SW 1271 (cell line): ENCODE measurements at places on chromosomes 16 and 17.
A peak's percentile ranks its signal among the peaks of the same experiment; 100 is the strongest.

DNA sequence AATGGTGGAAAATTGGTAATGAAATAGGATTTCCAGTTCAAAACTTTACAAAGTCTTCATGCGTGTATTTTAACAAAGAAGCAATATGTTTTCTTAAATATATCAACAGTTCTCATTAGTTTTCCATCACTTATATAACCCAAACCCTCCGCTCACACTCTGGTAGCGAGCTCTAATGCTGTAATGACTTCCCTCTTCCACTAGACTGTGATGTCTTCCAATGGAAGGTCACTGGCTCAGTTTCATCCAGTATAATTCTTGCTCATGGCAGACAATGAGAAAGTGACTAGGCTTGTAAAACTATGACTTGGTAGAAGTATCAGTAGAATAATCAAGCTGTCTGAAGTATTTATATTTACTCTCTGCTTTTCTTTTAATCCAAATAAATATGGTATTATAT is 32.8 kb downstream of the NETO2 start:
- no peak for DNase-seq

DNA sequence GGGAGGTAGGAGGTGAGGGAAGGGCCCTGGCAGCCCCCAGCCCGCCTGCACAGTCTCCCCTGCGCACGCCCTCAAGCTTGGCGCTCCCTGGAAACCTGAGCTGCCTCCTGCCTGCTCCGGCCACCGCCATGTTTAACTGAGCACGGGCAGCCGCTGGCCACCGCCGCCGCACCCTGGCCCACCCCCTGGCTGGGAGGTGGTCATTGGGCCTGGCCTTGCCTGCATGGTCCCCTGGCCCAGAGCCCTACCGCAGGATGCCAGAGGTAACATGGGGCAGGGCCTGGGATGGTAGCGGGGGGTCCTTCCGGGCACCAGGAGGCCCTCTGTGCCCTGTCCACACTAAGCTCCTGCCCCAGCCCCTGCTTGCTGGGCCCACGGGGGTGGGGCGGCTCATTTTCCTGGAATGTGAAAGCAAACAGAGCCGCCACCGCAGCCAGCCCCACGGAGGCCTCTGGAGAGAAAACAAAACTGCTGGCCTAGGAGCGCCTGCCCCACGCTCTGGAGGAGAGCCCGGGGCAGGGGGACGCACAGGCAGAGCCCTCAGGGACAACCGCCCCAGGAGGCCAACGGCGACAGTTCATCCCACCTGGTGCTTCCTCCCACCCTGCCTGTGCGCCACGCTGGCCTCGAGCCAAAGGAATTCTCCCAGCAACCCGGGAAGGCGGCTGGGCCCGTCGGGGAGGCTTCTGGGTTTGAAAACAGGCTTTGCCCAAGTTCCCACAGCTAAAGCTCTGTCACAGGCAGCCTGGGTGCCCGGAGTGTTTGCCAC is 8.9 kb downstream of the NHERF2 start:
- DNase-seq: no peak

DNA sequence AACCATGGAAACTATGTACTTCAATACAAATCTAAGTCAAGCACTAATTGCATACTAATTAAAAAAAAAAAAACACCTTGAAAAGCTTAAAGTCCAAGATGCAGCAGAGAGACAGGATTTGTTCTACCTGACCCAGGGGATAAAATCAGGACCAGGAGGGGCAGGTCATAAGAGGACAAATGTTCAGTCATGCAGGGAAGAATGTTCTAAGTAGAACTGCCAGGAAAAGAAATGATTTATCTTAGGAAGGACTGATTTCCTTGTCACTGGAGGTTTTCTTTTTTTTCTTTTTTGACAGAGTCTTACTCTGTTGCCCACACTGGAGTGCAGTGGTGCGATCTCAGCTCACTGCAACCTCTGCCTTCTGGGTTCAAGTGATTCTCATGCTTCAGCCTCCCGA is 9.1 kb upstream of the GHDC start:
- no peak for DNase-seq

- no peak for DNase-seq
Measured at GRCh38 chr16:66434619-66435430, 7.7 kb downstream of the BEAN1 start.

DNA sequence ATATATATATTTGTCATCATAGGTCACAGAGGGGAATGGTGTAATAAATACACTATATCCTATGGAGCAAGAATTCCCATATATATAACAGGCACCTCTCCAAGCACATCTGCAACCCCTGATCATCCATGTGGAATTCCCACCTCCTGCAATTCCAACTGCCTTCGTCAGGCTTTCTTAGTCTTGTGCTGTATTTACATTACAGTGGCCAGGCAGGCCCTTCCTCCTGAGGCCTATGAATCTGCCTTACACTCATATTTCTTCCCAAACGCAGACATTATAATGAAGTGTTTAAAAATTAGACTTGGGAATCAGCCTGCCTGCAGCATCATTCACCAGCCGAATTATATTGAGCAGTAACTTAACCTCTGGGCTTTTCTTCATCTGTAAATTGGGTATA is 19.3 kb upstream of the DNAH9 start:
- DNase-seq: no peak

GRCh38 chr17:13099089-13099735 is 81.4 kb upstream of the ELAC2 start:
- DNase-seq: no peak

DNA sequence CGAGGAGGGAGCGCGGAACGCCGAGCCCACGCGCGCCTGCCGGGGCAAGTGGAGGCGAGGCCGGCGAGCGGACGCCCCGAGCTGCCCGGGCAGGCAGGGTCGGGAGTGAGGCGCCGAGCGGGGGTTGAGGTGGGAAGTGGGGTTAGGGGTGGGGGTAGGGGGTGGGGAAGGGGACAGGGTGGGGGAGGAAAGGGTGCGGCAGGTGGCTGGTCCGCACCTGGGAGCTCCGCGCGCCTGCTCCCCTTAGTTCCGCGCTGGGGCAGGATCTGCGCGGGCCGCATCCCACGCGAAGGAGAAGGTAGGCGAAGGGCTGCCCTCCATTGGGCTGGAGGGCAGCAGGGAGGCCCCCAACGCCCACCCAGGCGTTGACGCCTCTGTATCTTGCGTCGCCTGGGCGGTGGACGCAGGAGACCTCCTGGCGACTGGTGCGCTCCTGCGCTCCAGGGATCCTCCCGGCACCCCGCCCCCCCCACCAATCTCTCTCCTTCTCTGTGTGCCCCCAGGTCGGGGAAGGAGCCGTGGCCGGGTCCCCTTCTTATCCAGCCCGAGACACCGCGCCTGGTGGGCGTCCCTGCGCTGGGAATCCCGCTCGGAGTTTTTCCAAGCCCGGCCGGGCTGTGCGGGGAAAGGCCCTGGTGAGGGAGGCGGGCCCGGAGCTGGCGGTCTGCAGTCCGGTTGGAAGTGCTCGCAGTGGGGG is 51.3 kb upstream of the AMZ2 start:
- DNase-seq: no peak

GRCh38 chr17:50872710-50873424 is 6.7 kb upstream of the TOB1 start:
- no peak for DNase-seq

GRCh38 chr17:72126575-72127486 is 6.0 kb downstream of the SOX9 start:
- DNase-seq: peak; percentile 36

DNA sequence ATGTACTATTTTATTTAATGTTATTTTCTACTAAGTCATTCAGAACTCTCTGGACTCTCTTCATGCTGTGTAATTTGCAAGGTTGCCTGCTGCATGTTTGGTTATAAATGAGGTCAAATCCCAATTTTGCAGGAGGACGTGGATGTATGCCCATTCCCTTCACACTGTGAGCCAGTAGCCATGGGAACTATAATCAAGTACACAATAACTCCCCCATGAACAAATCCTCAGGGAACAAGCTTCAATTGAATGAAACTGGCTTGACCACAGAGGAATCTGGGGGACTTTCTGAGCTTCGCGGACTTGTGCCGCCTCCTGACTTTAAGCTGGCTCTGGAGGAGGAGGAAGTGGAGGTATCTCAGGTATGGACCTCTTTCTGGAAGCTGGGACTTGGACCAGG is 14.6 kb upstream of the KCTD13 start:
- no peak for DNase-seq

DNA sequence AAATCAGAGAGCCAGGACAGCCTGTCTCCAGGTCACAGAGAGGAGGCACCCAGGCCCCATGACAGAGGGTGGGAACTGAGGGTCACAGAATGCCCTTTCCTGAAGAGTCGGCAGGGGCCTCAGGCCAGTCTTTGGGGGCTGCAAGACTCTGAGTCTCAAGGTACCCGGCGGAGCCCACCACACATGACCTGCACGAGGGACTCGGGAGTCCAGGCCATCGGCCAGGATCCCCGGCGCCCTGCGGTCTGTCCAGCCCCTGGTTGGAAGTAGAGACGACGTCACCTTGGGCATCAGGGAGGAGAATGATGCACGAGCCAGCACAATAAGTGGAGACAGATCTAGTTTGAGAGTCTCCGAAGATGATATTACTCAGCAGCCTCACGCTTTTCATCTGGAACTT is 234.7 kb upstream of the SDK2 start:
- DNase-seq: no peak

DNA sequence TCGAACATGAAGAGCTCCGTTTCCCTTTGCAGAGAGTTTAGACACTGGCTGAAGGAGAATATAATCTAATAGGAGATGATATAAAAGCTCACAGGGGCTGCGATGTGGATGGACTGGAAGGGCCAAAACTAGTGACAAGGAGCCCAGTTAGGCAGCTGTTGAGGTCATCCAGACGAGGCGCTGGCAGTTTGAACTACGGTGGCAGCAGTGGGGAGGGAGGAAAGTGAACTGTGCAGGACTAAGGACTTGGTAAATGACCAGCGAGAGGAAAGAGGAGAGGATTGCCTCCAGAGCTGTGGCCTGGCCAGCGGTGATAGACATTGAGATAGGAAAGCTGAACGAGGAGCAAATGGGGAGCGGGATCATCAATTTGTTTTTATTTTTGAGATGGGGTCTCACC is 14.6 kb upstream of the YWHAE start:
- no peak for DNase-seq

DNA sequence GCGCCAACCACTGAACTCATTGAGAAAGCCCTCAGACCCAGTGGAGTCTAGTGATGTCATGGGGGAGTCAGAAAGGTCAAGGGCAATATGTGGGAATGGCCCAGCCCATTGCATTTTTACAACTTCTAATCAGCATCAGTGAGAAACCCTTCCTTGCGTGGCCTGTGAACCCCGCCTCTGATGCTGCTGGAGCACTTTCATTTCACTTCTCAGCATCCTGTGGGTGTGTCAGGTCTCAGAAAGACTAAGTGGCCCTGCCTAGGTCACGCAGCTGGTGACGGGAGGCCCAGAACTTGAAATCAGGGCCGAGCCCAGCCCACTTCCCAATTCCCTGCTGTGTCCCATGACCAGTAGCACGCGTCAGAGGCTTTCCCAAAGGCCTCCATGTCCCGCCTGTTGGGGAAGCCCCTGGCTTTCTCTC is 6.1 kb downstream of the DNAI2 start:
- DNase-seq: no peak
